Calu3 (cell line): ENCODE measurements at places on chromosomes 5 and 9. TPM values are rescaled to one million over a fixed set of nuclear protein-coding genes. Genes with fewer than 3 reads are reported as not detected.
A peak's percentile ranks its signal among the peaks of the same experiment; 100 is the strongest.

ACTBL2 gene
- total RNA-seq: 0.42 and 0.45 TPM in 2 replicates

HTR4 gene
- not detected in 2 replicates for total RNA-seq

ADGRD2 gene
- not detected in 2 replicates for total RNA-seq

TEX48 gene
- not detected in 2 replicates for total RNA-seq

IFT74 gene
- 7.3 and 7.5 TPM in 2 replicates for total RNA-seq

PKD2L2 gene
- total RNA-seq: not detected in 2 replicates

SPATA31C1 gene
- total RNA-seq: not detected in 2 replicates

TRIP13 gene
- 25.8 and 29.9 TPM in 2 replicates for total RNA-seq

DNA sequence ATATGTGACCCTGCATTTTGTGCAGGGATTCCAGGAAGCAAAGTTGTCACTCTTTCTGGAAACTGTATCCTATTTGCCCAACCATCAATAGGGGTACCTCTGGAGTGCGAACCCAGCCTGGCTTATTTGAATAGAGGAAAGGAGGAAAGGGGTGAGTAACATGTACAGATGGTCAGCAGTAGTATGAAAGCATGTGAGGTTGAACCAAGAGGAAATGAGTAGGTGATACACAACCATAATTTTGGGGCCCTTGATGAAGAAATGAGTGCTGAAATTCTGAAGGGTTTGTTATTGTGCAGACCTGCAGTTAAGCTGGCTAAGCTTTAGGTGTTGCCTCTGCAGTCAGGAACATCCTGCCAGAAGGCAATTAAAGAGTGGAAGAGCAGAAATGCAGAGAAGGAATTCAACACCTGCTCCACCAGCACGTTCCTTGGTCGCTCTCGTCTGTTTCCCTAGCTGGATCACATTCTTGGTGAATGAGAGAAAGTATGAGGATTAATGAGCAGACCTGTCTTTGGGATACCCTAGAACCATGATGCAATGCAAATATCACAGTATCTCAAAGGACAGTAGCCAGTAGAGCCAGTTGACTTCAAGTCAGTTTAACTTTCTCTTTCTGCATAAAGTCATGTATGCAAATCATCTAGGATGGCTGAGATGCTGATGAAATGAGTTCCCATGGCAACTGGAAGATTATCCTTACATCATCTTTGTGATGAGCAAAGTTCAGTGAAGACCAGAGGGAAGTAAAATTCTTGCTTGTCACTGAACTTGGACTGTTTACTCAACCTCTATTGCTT is 13.2 kb upstream of the IL12B start:
- DNase-seq: no peak

- DNase-seq: no peak
These were observed 19.7 kb downstream of the EXD3 start for GRCh38 chr9:137403269-137403668.

DNA sequence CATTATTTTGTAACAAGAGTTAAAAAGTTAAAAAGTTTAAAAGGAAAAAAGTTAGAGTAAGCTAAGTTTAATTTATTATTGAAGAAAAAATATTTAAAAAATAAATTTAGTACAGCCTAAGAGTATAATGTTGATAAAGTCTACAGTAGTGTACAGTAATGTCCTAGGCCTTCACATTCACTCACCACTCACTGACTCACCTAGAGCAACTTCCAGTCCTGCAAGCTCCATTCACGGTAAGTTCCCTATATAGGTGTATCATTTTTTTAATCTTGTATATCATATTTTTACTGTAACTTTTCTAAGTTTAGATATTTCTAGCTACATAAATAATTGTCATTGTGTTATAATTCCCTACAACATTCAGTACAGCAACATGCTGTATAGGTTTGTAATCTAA is 69.4 kb upstream of the PANK3 start:
- DNase-seq: no peak

GRCh38 chr9:115997923-115998322 is 155.7 kb upstream of the PAPPA start:
- no peak for DNase-seq

GRCh38 chr5:38777111-38777510 is 68.7 kb upstream of the OSMR start:
- DNase-seq: no peak

DNA sequence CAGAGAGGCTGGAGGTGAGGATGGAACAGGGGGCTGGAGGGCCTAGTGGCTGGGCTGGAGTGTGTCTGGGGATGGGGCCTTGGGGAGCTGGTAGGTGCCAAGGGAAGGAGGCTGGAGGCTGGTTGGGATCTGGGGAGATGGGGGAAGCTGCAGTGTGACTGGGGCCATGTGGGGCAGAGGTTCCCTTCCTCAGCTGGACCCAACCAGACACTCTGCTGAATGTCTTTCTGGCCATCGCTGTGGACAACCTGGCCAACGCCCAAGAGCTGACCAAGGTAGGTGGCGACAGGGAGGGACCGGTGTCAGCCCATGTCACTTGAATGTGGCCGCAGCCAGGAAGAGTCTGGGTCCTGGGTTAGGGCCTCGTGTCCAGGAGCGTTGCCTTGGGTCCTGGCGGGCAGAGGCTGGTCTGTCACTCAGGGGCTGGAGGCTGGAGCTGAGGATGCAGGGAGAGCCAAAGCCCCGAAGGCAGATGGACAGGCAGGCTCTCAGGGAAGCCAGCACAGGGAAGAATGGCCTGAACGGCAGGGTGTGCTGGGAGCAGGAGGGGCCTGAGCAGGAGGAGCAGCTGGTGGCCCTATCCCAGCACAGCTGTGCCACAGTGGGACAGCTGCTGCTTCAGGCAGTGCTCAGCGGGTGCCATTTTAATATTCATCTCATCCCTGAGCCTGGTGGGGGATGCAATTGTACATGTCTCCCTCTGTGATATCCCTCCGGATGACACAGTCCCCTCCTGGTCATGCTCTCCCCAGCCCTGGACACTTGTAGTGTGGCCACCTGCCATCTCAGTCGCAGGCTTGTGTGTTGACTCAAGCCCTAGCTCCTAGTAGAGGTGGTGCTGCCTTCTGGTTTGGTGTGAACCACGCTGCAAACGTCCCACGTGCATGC is 132.5 kb downstream of the CACNA1B start:
- no peak for DNase-seq

- no peak for DNase-seq
These were observed 147.3 kb downstream of the TTLL11 start for GRCh38 chr9:121945849-121946248.

GRCh38 chr9:137391411-137391754 is 31.6 kb downstream of the EXD3 start:
- DNase-seq: no peak

DNA sequence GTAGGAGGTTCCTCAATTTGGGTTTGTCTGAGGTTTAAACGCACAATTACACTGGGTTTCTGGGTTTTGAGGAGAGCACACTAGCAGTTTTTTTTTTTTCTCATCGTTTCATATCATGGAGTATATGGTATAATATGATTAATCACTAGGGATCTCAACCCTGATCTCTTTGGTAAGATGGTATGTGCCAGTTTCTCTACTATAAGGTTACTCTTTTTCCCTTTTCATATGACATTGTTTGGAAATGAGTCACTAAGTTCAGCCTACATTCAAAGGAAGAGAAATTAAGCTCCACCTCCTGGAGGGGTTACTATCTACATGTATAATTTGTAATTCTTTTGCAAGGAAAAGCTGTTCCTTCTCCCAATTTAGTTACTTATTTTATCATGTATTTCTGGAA is 35.2 kb downstream of the MTRR start:
- no peak for DNase-seq

DNA sequence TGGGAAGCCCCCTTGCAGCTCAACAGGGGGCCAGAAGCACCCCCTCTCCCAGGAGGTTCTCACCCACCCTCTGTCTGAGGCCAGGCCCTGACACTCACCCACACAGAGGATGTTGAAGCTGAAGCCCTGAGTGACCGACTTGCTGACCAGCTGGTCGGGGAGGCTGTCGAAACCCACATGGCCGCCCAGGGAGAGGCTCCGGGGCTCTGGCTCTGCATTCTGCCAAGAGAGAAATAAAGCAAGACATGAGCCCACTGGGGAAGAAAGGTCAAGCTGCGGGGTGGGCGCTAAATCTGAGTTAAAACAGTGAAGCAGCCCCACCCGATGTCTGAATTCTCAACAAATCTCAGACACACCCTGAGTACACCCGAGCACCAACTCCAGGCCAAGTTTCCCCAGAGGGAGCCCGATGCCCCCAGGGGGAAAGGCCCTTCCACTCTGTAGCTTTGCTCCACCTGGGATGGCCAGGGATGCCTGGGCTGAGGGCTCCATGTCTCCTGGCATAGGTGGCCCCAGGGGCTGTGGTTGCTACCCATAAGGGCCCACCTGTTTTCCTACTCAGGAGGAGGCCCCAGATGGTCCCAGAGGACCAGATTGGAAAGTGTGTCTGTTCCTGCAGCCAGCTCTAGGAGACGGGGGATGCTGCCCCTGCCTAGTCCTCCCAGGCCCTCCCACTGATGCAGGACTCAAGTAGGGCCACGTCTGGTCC is 11.6 kb downstream of the SEPTIN8 start:
- DNase-seq: no peak

DNA sequence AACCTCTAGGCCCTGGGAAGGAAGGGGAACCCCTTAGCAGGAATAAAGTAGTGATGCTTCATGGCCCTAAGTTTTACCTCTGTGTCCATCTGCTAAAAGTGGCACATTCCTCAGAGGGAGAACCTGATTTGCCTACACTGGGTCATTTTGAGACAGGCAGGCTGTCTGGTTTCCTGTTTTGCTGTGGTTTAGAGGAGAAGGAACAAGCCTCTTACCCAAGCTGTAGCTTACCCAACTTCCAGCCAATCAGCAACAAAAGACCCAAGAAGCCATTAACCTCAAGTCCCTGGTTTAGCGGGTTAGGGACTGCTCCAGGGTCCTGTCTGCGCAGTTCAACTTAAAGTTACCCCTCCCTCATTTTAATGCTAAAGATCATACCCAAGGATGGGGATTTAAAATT is 411.0 kb downstream of the MAT2B start:
- no peak for DNase-seq

DNA sequence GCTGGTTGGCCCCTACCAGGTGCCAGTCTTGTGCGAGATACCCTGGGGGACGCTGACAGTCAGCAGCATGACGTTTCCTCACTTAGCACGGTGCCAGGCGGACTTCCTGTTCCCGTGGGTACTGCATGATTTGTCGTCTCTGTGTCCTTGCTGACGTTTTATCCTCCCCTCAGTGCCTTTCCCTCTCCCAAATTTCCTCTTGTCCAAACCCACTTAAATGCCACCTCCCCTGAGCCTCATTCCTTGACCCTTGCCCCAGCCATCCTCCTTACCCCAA is 60.6 kb upstream of the SAP30L start:
- no peak for DNase-seq

- DNase-seq: no peak
These were observed 1.1 kb downstream of the GPBP1 start for GRCh38 chr5:57174890-57175510.

DNA sequence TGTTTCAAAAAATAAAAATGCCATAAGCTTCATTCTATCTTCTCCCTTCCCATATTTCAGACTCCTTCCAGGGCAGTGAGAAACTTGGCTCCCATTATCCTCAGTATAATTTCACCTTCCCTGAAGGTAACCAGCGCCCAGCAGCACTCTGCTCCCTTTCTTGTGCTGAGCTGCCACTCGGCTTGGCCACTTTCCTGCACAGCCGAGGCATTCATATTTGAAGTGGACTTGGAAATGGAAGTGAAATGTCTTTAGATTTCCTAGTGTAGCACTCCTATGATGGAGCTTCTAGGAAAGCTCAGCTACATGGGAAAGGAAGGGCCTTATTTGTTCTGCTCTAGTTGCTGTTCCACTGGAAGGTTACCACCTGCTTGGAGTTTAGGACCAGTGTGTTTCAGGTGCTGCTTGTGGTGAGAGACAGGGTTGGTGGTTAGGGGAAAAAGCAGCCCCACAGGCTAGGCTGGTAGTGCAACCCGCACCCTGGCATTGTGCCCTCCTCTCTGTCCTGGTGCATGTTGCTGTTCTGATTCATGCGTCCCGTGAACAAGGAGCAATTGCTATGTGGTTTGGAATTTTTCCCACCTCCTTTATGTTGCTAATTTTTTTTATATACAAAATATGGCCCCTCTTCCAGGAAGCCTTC is 53.8 kb downstream of the RAD23B start:
- peak; percentile 44 for DNase-seq

GRCh38 chr5:78550891-78551290 is 97.7 kb downstream of the LHFPL2 start:
- DNase-seq: no peak

GRCh38 chr5:67281874-67282273 is 85.3 kb upstream of the CD180 start:
- DNase-seq: no peak

- no peak for DNase-seq
These were observed 41.0 kb downstream of the TMEM38B start for GRCh38 chr9:105735366-105735765.

DNA sequence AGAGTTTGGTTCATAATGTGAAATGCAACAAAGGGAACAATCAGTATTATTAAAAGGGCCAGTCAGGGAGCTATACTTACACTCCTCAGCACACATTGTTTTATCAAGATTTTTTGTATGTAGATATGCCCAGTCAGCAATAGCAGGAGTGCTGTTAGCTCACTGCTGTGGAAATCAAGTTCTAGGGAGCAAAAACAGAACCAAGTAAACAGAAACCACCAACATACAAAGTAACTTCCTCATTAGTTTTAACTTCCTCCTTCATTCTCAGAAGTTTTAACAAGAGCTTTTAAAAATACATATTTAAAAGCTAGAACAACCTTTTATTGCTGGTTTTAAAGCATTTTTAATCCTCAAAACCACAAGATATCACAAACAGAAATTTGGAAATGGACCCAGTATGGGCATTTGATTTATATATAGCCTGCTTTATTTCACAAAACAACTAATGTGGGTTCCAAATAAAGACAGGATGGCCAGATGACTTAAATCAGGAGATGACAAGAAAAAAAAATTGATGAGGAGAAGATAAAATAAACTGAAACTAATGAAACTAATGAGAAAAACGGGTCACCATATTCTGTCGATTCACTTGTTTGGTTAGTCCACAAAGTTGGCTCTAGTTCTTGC is 178.5 kb downstream of the ADAMTS12 start:
- no peak for DNase-seq

DNA sequence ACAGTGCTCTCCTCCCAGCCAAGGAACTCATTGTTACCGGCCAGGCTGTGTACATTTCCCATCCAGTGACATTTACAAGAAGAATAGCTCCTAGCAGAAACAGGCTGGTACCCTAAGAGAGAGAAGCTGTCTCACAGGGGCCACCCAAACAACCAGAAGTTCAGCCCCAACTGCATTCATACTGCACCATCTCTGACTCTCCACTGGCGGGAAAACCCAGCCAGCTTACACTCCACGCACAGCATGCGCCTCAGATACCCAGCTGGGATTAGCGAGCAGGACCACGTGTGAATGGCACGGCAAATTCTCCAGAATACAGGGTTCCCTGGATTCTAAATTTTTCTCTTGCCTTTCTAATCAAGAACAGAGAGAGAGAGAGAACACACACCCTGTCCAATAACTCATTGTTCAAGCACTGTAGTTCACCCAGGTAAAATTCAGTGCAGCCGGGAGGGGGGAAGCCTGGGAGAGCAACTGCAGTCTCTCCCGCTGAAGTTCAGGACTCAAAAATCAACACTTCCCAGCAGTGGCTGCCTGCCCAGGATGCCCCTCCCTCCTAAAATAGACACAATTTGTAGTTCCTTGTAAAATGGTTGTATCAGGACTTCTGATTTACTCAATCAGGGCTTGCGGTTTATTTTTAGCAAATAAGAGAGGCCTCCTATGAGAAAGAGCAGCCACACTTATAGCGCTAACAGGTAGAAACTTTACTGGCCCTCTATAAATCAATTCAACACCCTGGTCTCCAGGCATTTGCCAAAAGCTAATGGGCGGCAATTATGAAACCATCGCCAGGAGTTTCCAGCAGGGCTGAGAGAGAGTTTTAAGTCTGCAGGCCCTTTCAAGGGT is 2.2 kb downstream of the COL23A1 start:
- no peak for DNase-seq
